Inflammatory macrophage treated with lipopolysaccharide for 4 hours (primary cell): ENCODE measurements at places on chromosomes 2 and 18.

- DNase-seq, result no peak
Measured at GRCh38 chr2:54455131-54455562, 980 bp upstream of the SPTBN1 start.

DNA sequence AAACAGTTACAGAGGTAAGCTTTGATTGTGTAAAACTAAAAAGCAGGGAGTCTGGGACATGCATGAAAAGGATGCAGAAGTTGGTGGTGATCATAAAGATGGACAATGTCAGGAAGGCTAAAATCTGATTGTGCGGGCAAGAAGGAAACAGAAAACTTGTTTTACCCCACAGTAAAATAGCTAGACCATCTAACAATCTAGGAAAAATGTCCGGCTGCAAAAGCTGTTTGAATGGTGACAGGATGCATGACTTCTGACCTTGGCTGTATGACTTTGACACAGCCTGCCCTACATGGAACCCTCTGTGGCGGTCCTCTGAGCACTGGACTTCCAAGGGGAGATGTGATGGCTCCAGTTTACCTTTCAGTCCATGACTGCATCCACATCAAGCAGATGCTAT, 93.6 kb downstream of the RAPH1 start:
- DNase-seq, result no peak

DNA sequence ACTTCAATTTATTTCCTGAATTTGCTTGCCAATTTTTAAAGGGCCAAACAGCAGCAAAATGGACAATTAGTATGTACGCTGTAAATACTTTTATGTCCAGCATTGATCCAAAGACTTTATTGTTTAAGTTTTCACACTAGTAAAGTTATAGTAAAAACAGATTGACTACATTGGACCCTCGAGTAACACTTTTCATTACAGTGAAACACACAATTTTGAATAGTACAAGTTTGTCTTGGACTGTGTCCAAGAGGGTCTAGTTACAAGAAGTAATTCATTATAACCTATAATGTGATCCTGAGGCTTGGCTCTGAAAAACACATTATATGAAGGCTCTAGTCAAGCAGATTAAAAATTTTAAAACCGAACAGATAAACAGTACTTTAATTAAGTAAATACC, 11.4 kb upstream of the RBBP8 start:
- no peak for DNase-seq

GRCh38 chr2:229810786-229811185, 96.4 kb upstream of the DNER start:
- no peak for DNase-seq

GRCh38 chr18:49473721-49474120, 13.3 kb upstream of the DYM start:
- DNase-seq, result no peak

DNA sequence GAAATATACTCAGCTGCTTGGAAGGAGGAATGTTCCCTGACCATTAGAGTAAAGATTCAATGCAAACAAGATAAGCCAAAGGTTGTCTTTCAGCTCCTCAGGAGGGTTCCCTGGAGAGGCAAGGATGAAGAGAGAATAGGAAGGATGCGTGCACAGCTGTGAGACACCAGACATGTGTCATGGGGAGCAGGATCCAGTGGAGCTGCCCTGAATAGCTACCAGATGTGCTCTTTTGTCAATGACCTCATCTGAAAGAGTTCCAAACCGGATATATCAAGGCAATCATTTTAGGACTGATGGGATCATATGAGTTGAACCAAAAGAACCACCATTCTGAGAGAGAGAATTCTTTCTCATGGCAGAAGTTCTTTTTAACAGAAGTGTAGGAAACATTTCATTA, 490.6 kb downstream of the IRS1 start:
- no peak for DNase-seq

- no peak for DNase-seq
Measured at GRCh38 chr2:71923143-71923525, 224.5 kb downstream of the CYP26B1 start.

- DNase-seq, result no peak
Measured at GRCh38 chr18:65133610-65134009, 617.2 kb upstream of the CDH7 start.

DNA sequence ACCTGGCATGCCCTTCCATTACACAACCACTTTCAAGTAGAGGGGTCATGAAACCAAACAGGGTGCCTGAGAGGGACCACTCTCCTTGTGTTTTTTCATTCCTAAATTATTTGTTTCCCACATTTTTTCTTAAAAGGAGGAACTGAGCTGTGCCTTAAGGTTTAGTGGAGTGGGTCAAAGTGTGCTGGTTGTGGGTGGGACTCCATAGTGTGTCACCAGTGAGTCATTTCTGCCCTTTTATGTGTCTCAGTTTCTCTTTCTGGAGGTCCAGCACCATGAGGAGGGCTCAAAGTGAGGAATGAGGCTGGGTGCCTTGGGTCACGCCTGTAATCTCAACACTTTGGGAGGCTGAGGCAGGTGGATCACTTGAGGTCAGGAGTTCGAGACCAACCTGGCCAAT, 37.8 kb downstream of the COMMD1 start:
- peak; percentile 79 for DNase-seq

- no peak for DNase-seq
Measured at GRCh38 chr2:144333143-144333555, 186.8 kb downstream of the ZEB2 start.

GRCh38 chr2:55598056-55598795, 19.2 kb downstream of the PPP4R3B start:
- DNase-seq, result no peak

DNA sequence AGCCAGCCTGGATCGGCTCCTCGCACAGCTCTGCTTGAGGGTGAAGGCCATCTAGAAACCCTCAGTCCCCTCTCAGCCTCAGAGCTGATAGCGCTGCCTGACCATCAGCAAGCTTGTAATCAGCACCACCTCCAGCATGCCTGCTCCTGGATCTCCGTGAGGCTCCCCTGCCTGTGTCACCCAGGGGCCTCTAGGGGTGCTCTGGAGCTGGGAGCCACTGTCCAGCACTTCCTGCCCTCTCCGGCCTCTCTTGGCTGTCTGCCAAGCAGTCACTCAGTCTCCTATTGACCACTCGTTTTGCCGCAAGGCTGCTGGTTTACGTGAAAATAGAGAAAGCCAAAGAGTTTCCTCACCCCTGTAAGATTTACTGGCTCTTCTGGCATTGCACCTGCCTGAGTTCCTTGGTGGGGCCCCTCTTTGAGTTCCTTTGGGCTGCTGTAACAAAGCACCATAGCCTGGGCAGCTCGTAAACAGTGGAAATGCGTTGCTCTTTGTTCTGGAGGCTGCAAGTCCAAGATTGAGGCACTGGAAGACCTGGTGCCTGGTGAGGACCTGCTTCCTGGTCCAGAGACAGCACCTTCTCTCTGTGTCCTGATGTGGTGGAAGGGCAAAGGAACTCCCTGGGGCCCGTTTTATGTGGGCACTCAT, 17.9 kb downstream of the CAPN10 start:
- DNase-seq, result peak; percentile 79

- no peak for DNase-seq
Measured at GRCh38 chr2:240928476-240929363, 22.6 kb downstream of the CROCC2 start.

DNA sequence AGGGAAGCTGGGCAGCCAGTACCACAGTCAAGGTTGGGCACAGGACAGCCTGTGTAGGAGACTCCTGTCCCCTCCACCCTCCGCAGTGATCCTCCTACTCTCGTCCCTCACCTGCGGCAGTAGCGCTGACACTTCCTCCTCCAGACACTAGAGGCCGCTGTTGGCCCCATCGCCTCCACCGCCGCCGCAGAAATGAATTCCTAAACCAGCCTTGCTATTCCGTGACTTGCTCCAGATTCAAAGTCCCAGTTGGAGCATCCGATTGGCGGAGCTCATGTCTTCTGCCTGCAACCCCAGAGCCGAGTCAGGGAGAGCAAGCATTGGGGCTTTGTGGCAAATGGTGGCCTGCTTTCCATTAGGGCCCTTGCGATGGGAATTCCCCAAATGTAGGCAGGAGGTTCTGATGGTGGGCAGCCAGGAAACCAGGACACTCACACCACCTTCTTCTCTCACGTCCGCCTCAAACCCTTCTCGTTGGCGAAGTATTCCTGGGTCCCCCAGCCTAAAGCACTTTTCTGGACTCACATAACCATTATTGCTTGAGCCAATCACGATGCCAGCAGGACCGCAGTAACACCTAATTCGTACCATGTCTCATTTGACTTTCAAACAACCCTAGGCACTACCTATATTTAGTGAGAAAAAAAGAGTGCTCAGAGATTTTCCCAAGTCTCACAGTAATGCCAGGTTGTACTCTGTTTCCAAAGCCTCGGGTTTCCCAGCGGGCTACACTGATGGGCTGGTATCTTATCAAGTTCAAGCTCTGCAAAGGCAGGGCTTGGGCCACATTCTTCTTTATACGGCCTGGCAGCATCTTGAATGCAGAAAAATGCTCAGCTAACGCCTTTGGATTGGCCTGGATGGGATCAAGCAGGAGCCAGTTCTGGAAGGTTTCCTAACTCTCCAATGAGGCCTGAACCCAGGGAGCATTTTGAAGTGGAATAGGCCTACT, 1.2 kb upstream of the DNAJB2 start:
- DNase-seq, result peak; percentile 55

DNA sequence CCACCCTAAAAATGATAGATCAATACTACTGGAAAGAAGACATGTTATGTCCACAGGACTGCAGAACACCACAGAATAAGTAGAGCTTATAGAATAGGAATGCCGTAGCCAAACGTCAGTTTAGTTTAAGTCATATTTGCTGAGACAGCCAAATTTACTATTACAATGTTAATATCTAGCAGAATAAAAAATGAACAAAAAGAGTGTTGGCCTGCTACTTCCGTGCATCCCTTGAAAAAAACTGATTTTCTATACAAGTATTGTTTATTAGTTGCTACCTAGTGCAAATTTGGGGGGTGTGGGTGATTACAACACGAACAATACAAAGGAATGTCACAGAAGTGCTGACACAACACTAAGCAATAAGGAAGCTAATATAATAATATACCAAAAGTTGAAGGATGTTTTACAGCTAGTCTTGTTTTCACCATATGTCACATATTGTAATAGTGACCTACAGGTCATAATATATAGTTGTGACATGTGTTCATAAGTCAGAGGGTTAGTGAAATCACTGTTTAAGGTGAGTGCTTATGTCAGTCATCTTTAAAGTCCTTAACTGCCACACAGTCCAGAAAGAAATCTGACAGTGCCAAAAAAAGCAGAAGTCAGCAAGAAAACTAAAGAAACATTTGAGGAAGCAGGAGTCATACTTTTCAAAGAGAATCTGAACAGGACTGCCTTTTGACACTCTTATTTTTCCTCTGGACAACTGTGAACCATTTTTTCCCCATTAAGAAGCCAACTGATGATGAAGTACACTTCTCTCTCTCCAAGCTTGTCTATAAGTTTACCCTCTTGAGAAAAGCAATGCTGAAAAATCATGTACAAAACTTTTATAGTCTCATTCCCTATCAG, 376.4 kb downstream of the ZEB2 start:
- peak; percentile 79 for DNase-seq

DNA sequence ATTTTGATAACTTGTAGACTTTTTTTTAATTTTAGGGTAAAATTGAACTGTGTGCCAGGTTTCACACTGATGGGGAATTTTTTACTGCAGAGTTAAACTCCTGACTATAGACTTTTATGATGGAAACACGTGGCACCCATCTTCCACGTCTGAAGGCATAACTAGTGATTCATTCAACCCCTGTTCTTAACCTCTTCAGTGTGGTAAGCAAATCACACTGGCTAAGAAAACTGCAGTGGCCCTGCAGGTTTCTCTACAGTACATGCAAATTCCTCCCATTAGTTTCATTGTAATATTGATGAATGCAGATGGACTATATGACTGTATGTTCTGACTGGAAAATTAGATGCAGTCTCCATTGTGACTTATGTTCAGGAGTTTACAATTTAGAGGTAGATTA, 47.2 kb downstream of the SMAD4 start:
- no peak for DNase-seq

DNA sequence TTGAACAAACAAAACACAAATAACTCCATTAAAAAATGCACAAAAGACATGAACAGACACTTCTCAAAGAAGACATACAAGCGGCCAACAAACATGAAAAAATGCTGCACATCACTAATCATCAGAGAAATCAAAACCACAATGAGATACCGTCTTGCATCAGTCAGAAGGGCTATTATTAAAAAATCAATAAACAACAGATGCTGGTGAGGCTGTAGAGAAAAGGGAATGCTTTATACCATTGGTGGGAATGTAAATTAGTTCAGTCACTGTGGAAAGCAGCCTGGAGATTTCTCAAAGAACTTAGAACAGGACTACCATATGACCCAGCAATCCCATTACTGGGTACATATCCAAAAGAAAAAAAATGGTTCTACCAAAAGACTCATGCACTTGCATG, 37.8 kb downstream of the GPR155 start:
- no peak for DNase-seq

- DNase-seq, result peak; percentile 66
Measured at GRCh38 chr2:31013301-31013700, 124.9 kb downstream of the GALNT14 start.

DNA sequence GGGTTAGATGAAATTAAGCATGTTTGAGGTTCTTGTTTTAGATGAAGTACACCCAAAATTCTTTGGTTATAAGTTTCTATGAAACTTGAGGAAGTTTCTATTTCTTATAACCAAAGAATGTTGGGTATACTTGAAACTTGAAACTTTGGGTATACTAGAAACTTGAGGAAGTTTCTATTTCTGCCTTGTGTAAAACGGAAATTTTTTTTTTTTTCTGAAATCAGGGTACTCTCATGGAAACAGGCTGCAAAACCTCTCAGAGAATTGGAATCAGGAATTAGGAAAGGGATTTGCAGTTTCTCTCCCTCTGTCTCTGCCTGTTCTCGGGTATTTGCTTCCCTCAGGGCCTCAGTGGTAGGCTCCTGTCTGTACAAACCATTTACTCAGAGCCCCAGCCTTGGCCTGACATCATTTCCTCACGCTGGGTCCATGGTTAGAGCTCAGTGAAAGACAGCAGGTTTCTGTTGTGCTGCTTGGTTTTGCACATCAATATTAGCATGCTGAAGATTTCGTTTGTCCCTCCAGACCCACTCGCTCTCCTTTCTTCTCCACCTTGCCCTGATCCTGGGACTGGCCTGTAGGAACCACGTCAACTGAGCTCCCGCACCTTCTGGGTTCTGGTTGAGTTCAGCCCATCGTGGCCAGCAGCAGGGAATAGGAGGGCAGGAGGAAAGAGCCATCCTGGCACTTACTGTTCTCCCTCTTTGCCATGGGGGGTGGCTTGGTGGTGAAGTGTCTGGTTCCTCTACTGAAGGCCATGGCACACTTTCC, 106.4 kb downstream of the POLR1A start:
- peak; percentile 80 for DNase-seq

DNA sequence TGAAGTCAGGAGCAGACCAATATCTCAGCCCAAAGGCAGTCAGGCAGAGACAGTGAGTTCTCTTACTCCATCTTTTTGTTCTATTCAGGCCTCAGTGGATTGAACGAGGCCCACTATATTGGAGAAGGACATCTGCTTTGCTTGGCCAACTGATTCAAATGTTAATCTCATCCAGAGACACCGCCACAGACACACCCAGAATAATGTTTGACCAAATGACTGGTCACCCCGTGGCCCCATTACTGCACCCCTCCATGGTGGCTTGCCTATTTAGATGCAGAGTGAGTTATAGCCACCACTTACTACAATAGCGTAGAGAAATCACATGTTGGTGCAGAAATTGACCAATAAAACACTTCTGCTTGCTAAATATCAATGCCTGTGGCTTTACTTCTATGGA, 88.1 kb downstream of the HRH4 start:
- DNase-seq, result peak; percentile 33

- DNase-seq, result no peak
Measured at GRCh38 chr2:232434563-232435374, 21.2 kb upstream of the ALPI start.
